ENCODE measurements at places on chromosomes 3 and 15. TPM values are rescaled to one million over a fixed set of nuclear protein-coding genes. Genes with fewer than 3 reads are reported as not detected.

DNA sequence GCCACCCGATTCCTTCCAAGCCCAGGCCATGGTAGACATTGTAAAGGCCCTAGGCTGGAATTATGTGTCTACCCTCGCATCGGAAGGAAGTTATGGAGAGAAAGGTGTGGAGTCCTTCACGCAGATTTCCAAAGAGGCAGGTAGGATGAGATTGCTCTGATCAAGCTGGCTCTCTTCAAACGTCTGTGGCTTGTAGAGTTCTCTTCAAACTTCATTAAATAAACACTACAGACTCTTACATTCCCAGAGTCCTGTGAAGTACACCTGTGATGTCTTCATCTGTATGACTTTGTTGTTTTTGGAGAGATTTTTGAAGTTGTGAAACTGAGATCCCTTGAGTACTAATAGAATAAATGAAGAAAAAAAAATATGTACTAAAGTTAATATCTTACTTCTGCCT, 285.6 kb downstream of the GRM7 start:
- no peaks in the 10 kb centered on the region for H3K27me3 ChIP-seq
- DNase-seq = no peak
- no peak overlapping the region for H3K4me3 ChIP-seq
- no peak overlapping the region for H3K27ac ChIP-seq
- no peaks in the 10 kb centered on the region for H3K4me1 ChIP-seq

DNA sequence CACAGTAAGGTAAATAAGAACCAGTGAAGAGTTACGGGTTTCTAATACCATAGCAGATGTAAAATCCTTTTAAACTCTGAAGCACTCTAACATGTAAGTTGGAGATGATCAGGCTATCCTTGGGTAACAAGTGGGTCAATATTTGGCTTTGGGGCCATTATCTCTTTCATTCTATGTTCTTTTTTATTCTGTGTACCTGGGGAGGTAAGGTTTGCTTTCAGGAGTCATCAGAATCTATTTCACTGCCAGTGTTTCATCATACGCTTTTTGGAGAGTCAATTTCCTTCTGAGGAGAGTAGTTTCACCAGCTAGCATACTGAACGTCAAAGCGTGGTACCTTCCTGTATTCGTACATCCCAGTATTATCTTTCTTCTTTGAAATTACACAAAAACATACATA, 166.5 kb downstream of the GMNC start:
- H3K27ac ChIP-seq = no peak overlapping the region
- H3K36me3 ChIP-seq = no peaks in the 10 kb centered on the region
- DNase-seq = no peak
- H3K4me1 ChIP-seq = no peaks in the 10 kb centered on the region
- no peak overlapping the region for H3K4me3 ChIP-seq
- peaks cover 16% of the 10 kb centered on the region for H3K27me3 ChIP-seq

GRCh38 chr3:66662894-66663293, 162.1 kb upstream of the LRIG1 start:
- no peaks in the 10 kb centered on the region for H3K36me3 ChIP-seq
- no peak overlapping the region for H3K27ac ChIP-seq
- no peak for DNase-seq
- H3K4me3 ChIP-seq = no peak overlapping the region
- no peaks in the 10 kb centered on the region for H3K4me1 ChIP-seq
- no peaks in the 10 kb centered on the region for H3K27me3 ChIP-seq

DNA sequence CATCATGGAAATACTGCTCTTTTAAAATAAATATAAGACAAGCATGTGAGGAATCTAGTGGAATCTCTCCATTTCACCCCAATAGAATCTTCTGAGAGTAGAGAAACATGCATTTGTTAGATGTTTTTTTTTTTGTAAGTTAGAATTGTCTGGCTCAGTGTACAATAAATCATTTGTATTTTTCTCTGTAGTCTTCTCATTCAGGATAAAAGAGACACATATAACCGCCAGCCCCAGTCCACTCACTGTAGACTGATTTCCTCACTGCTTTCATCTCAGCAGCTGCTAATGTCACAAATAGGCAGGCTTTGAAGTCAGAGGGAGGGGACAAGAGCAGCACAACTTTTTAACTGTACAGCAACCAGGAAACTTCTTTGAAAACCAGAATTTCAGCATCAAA, 140.2 kb upstream of the RBMS3 start:
- no peak overlapping the region for H3K27ac ChIP-seq
- no peaks in the 10 kb centered on the region for H3K36me3 ChIP-seq
- H3K4me1 ChIP-seq = peaks cover 3% of the 10 kb centered on the region
- H3K27me3 ChIP-seq = no peaks in the 10 kb centered on the region
- no peak for DNase-seq

GRCh38 chr15:78149805-78150751, 916 bp downstream of the IDH3A start:
- H3K4me1 ChIP-seq = peaks cover 42% of the 10 kb centered on the region
- H3K4me3 ChIP-seq = peak overlapping the region; percentile 86
- peak overlapping the region; percentile 84 for H3K27ac ChIP-seq

The ACAN gene
- total RNA-seq = not detected

GRCh38 chr3:125110016-125110875, 54.4 kb upstream of the HEG1 start:
- H3K4me3 ChIP-seq = no peak overlapping the region
- peaks cover 23% of the 10 kb centered on the region for H3K4me1 ChIP-seq
- no peak overlapping the region for H3K27ac ChIP-seq
- DNase-seq = no peak

The DGKG gene
- not detected for total RNA-seq

DNA sequence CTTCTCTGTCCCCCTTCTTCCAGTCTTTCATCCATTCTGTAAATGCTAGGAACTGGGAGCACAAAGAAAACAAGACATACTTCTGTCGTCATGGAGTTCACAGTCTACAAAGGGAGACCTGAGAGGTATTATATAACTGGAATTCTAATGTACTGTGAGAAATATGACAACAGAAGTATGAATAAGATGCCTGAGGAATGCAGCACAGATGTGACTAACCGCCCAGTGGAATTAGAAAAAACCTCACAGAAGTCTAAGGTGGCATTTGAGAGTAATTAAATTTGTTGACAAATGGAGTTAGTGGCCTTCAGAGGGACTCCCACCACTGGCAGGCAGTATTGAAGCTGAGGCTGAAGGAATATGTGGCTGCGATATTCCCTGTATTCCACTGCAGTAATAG, 168.5 kb upstream of the FAM3D start:
- H3K4me3 ChIP-seq = no peak overlapping the region
- no peaks in the 10 kb centered on the region for H3K4me1 ChIP-seq
- DNase-seq = no peak
- H3K27ac ChIP-seq = no peak overlapping the region

- peaks cover 3% of the 10 kb centered on the region for H3K27me3 ChIP-seq
- DNase-seq = no peak
- no peak overlapping the region for H3K4me3 ChIP-seq
Measured at GRCh38 chr15:73930371-73930770, 4.1 kb downstream of the LOXL1 start.

All from activated CD4-positive, alpha-beta T cell treated with anti-CD3 and anti-CD28 coated beads, Interleukin-2, amount 10 ng/mL, durations not matched to agents 7 days and 5 days (primary cell).